Stimulated activated naive CD4-positive, alpha-beta T cell treated with Interleukin-2 at 50 U/mL for 16 hours (primary cell): ENCODE measurements at places on chromosomes 13 and 19.

DNA sequence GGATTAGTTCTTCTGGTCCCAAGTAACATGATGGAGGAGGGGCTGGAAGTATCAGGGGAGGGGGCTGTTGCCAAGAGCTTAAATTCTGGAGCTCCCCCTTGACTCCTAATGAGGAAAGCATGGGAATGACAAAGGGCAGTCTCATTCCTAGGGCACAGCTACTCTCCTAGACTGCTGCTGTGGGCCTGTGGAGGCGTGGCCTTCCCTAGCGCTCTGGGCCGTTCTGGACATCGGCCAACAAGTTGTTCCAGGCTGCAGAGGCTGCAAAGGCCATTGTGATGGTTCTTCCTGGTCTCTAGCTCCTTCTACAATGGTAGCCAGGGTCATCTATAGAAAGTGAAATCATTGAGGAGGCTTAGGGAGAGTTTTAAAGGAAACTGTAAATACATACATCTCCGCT, 916.6 kb downstream of the DIAPH3 start:
- no peak for DNase-seq

- DNase-seq, result no peak
Measured at GRCh38 chr13:74003374-74003773, 130.8 kb downstream of the KLF12 start.

DNA sequence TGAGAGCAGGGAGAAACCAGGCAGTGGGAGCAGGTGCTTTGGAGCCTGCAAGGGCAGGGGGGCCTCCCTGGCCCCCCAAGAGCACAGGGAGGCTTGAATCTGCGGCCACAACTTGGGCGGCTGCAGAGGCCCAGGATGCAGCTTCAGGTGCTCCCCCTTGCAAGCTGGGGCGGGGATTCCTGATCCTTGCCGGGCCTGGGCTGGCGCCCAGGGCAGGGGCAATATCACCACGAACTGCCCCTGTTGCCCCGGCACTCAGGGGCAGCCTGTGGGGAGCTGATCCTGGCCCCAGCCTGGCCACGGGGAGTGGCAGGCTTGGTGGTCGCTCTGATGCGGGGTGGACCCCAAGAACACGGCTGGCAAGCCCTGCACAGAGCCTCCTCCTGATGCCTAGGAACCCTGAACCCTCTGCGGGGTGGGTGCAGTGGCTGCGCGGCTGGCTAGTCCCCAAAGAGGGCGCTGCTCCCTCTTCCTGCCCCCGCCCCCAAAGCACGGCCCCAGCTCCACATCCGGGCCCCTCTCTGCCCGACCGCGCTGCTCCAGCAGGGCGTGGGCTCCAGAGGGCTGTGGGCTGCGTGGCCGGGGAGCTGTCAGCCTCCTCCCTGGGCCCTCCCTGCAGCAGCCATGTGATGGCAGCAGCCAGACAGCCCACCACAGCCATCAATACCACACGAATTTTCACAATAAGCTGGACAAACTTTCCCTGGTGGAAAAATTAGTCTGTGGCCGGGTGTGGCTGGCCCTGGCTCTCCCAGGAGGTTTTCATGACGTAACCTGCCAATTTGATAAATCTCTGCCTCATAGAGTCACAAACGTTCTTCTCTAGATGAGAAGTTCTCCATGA, 21.0 kb downstream of the TNFSF9 start:
- peak; percentile 20 for DNase-seq

DNA sequence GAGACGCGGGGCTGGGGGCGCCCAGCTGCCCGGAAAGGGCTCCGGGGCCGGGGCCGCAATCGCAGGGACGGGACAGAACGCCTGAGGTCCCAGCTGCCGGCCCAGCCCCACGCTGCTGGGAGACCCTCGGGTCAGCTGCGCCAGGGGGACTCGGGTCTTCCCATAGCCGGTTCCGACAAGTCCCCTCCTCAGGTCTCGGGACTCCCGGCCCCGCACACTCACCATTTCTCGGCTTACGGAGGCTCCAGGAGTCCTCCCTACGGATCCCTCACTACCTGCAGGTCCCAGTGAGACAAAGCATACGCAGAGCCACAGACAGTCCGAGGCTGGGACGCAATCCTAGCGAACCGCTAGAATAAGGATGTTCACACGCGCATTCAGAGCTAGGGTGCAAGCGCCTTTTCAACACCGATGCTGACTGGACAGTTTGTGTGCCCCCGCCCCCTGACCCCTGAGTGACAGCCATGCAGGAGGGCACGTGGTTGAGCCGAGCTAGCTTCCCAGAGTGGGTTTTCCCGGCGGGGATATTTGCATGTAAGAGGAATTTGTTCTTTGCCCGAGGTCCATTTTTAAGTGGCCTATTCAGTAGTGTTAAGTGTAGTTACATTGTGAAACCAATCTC, 13.6 kb downstream of the ZNF490 start:
- no peak for DNase-seq

DNA sequence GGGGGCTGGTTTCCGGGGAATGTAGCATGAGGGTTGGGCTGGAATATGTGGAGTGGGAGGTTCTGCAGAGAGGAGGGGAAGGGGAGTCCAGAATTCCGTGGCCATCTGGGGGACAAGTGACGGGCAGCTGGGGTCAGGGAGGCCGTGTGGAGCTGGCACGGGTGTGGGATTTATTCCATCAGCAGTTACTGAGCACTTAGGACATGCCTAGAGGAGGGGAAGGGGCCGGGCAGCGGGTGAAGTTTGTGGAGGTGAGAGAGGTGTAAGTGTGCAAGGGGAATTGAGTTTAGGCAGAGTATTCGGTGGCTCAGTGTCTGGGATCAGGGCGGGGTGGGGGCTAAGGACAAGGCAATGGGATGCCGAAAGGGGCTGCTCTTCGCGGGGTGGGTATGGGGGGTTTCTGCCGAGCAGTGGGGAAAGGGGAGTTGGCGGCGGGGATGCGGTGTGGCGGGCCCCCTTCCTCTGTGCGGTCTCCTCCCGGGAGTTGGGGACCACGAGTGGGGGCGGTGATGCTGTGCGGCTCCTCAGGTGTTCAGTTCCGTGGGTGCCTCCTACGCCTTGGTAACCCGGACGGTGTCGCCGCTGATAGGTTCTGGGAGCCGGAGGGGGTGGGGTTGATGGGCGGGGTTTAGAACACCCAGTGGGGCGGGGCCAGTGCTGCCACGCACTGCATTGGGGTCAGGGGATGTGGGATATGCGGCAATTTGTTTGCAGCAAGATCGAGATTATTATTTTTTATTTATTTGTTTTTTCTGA, 5.4 kb downstream of the CCDC61 start:
- DNase-seq, result peak; percentile 71

DNA sequence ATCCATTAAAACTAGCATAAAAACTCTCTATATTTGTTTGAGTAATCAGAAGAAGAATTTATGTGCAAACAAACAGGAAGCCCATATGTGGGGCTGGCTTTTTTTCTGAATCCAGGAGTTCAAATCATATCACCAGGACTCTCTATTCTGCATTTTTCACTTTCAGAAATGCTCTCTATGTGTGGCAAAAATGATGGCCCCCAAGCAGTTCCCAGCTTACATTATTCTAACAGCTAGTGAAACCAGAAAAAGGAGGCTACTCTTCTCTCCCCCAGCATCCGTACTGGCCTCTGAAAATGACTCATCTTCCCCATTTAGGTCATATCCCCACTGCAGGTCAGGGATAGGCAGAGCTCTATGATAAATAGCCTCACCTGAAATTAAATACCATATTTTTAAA, 20.4 kb downstream of the RBM26 start:
- peak; percentile 21 for DNase-seq

- no peak for DNase-seq
Measured at GRCh38 chr13:33931397-33932311, 113.7 kb downstream of the RFC3 start.

- no peak for DNase-seq
Measured at GRCh38 chr13:93450191-93450621, 223.6 kb downstream of the GPC6 start.

DNA sequence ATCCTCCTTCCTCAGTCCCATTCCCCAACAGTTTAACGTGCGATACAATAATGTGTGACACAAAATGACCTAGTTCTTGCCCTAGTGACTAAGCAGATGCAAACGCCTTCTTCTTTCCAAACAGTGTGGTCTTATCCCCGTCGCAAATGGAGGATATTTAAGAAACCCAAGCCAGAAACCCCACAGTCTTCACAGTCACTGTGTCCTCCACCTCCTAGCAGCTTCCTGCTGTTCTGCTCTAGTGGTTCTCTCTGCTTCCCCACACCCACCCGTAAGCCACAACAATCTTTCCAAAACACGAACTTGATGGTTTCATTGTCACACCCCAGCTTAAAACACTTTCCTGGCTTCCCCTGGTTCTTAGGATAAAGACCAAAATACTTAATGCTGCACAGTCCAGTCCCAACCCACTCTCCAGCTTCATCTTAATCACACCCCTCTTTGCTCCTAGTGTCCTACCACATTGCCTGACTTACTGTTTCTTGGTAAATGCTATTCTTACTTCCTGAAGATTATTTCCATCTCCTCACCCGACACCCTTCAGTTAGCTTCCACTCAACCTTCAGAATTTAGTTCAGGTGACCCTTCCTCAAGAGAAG, 32.3 kb downstream of the ITM2B start:
- DNase-seq, result no peak

- DNase-seq, result no peak
Measured at GRCh38 chr13:33865945-33866344, 48.0 kb downstream of the RFC3 start.

GRCh38 chr19:291006-291521, at the start of gene PLPP2:
PLPP2 (minus strand) TSS chr19:291403; CDS start chr19:291336, 67 bp downstream.
- DNase-seq, result no peak

GRCh38 chr13:110758195-110758805, 44.8 kb downstream of the ING1 start:
- no peak for DNase-seq

DNA sequence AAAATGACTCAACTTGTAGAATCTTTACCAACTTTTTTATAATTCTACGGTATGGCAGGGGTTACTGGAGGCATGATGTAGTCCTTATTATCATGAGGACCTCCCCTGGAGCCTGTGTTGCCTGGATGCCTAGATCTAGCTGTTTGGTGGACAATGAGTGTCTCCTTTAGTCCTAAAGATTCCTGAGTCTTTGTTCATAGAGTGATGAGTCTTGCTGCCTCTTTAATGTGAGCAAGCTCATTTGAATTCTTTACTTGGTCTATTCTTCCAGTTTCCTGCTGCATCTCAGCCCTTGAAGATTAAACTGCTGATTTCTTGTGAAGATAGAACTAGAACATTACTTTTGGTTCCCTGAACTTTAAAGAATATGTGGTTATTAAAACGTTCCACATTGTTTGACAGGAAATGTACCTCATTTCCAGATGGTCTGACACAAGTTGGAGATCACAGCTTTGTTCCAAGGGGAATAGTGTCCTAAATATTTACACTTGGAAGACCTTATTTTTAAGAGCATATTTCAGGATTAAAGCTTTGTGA, 51.9 kb downstream of the SLAIN1 start:
- no peak for DNase-seq

DNA sequence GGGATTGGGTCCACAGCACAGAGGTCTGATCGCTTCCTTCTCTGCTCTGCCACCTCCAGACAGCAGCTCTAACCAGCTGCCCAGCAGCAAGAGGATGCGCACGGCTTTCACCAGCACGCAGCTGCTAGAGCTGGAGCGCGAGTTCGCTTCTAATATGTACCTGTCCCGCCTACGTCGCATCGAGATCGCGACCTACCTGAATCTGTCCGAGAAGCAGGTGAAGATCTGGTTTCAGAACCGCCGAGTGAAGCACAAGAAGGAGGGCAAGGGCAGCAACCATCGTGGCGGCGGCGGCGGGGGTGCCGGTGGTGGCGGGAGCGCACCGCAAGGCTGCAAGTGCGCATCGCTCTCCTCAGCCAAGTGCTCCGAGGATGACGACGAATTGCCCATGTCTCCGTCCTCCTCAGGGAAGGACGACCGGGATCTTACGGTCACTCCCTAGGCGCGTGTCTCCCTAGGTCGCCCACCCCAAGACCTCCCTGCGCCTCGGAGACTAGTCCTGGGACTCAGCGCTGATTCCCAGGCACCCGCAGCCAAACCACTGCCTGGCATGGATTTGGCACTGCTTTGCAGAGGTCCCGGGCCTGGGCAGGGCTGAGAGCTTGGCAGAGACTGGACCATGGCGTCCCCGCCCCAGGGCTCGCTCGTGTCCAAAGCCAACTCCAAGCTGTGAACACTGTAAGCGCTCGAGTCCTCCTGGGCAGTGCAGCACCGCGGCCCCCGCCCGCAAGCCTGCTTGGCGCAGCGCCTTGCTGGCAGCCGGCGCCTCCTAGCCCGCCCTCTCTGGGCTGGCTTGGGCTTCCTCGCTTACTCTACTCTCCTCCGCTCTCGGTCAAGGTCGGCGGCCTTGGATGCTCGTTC, 1.5 kb downstream of the GSX1 start:
- no peak for DNase-seq

DNA sequence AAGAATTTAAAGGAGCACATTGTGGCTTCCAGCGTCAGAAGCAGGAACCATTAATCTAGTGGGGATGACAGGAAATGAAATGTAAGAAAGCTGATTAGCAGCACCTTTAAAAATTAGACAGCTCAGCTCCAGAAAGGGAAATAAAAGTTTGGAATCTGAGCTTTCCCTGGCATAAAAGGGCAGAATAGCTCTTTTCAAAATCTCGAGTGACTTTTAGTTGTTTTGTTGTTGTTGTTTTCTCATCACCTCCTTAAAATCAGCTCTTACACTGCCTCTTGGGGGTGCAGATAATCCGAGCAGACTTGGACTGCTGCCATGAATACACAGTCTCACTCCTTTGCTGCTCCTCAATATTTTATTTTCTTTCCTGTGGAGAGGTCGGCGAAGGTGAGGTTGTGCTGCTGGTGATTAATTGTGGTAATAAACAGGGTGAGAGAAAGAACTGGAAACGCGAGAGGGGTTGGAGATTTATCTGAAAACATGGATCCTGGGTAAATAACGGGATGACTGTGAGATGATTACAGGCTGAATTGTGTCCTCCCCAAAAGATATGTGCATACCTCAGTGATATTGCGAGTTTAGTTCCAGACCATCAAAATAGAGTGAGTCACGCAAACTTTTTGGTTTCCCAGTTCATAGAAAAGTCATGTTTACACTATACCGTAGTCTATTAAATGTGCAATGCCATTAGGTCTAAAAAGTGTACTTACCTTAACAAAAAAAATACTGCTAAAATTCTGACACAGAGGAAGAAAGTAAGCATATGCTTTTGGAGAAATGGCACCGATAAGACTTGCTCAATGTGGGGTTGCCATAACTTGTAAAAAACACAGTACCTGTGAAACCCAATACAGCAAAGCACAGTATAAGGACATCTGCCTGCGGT, 787.7 kb downstream of the UQCRFS1 start:
- no peak for DNase-seq

- no peak for DNase-seq
Measured at GRCh38 chr13:95677564-95678266, 776 bp downstream of the DNAJC3 start.

GRCh38 chr13:78607409-78608251, 4.3 kb upstream of the POU4F1 start:
- DNase-seq, result no peak

- no peak for DNase-seq
Measured at GRCh38 chr19:31716826-31717225, 367.6 kb upstream of the TSHZ3 start.

DNA sequence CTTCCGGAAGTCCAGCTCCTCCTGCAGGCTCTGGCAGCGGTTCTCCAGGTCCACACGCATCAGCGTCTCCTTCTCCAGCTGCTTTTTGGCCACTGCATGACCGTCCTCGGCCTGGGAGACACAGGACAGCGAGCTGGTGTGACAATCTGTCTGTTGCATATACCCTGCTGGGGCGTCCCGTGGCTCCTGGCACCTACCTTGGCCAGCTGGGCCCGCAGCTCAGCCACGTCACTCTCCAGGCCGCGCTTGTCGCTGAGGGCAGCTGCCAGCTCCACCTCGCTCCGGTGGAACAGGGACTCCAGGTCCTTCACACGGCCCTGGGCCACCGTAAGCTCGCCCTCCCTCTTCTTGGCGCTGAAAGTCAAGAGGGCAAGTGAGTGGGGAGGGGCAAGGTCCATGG, 10.8 kb upstream of the TIMM13 start:
- no peak for DNase-seq

- no peak for DNase-seq
Measured at GRCh38 chr13:112776971-112777370, 87.1 kb downstream of the ATP11A start.
